ENCODE measurements at places on chromosomes 7 and 10.

- no peak for DNase-seq
These were observed 23.9 kb upstream of the DNAJB6 start for GRCh38 chr7:157312941-157313340.

DNA sequence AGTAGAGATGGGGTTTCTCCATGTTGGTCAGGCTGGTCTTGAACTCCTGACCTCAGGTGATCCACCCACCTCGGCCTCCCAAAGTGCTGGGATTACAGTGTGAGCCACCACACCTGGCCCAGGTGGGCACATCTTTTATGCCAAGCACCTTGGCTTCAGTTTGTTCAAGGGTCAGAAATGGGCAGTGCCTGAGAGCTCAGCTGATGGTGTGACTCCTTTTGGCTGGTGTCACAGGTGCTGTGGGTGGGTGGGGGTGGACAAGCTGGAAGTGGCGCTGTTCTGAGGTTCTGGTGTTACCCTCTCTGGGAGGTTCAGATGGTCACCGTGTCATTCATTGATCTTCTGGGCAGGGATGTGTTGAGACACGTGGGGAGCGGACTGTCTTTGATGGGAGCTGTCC lies 11.5 kb downstream of the ADCY1 start:
- DNase-seq = no peak

- no peak for DNase-seq
These were observed 22.8 kb downstream of the C10orf105 start for GRCh38 chr10:71696628-71697326.

- peak; percentile 25 for DNase-seq
These were observed 288.2 kb downstream of the IPMK start for GRCh38 chr10:57979491-57979890.

- no peak for DNase-seq
These were observed 11.6 kb upstream of the CHST15 start for GRCh38 chr10:124105045-124105444.

GRCh38 chr7:2652736-2653060 lies 20.9 kb downstream of the TTYH3 start:
- DNase-seq = no peak

- DNase-seq = peak; percentile 51
These were observed 108.6 kb downstream of the NSUN6 start for GRCh38 chr10:18542832-18543231.

DNA sequence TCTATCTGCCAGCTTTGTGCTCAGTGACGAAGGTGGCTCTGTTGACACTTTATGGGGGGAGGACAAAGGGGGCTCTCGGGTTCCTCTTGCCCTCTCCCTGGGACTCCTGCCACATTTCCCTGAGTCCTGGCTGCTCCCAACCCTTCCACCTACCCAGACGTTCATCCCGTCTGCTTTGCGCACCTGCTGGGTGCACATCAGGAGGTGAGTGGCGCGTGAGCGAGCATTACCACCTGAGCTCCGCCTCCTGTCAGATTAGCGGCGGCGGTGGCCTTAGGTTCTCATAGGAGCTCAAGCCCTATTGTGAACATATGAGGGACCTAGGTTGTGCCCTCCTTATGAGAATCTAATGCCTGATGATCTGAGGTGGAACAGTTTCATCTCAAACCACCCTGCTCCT lies 137.2 kb downstream of the DYNC2I1 start:
- DNase-seq = no peak

- peak; percentile 92 for DNase-seq
These were observed 41.7 kb upstream of the CALD1 start for GRCh38 chr7:134737566-134738345.

GRCh38 chr10:88222881-88223280 lies 359.5 kb downstream of the PTEN start:
- DNase-seq = no peak

DNA sequence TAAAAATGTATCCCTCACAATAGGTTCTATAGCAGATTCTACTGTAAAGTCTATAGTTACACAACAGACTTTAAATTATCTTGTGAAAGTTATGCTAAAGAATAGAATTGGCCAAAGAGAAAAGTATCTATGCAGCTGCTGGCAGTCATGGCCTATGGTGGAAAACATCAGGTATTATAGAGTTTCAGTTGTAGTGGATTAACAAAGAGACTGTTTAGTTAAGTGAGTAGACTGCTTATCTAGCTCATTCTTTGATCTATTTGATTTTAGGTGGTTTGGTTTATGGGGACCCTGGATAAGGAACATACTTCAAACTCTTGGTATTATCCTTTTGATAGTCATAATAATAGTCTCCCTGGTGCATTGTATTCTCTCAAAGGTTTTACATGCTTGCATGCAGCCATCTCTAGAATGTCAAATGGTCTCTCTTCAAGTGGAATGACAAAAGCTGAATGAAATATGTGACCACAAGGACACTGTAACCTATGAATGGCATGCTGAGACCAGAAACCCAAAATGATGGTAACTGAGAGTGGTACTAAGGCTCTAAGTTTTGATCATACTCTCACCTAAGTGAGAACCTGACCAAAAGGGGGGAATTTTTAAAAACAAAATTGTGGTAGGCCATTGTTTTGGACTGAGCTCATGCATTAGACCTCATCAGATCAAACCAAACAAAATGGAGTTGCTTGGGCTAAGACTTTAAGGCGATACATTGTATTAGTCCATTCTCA lies 54.9 kb upstream of the NAMPT start:
- no peak for DNase-seq

GRCh38 chr7:37081436-37081835 lies 357.1 kb upstream of the AOAH start:
- no peak for DNase-seq

DNA sequence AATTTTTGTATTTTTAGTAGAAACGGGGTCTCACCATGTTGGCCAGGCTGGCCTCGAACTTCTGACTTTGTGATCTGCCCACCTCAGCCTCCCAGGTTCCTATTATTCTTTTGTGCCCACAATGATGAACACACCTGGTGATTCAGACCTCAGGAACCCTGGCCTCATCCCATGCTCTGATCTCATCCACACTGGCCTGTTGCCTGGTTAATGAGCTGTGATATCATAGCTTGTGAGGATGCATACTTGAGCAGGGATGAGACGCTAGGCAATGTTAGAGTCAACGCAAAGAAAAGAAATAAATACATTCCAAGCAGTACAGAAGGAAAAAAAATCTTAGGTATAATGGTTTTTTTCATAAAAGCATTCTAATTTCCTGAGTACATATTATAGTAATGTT lies 82.4 kb upstream of the RNF32 start:
- peak; percentile 7 for DNase-seq

GRCh38 chr10:128211064-128211504 lies 84.9 kb upstream of the MKI67 start:
- DNase-seq = no peak

DNA sequence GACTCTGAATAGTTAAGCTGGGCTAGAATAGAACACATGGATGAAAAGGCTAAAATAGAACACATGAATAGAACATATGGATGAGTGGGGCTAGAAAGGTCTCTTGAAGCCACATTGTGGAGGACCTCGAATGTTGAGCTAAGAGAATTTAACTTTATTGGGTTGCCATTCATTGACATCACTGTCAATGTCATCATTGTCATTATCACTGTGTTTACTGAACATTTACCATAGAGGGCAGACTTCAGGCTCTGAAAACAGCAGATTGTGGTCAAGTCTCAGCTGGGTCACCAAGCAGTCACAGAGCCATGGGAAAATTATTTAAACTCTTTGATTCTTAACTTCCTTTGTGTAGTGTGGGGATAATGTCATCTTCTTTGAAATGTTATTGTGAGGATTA lies 80.4 kb downstream of the WDFY4 start:
- no peak for DNase-seq

DNA sequence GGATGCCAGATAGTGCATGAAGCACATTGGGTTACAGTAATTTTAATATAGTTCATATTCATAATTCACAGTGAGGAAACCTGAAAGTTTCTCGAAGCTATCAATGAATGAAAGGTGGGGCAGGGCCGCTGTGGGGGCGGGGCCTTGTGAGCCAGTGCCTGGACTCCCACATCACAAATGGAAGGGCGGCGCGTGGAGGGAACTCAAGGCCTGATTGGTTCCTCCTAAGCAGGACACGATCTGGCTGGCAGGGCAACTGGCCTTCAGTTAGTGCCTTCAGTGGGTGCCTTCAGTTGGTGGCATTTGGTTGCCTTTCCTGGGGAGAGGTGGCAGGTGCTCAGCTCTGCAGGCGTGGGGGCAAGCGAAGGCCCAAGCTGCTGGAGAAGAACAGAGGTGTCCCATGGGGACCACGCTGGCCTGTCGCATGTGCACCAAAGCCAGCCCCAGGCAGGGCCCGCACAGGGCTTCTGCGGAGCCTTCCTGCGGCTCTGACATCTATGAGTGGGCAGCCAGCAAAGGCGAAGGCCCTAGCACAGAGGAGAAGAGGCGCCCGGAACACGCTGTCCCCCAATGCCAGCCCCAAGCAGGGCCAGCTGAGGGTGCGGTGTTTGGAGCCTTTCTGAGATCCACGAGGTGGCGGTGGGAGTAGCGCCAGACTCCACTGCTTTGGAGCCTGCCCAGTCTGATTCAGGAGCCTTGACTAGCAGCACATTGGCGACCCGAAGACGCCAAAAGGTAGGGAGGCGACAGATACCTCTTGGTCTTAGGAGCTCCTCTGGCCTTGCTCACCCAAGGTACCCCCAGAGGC lies 118.0 kb upstream of the PDSS1 start:
- no peak for DNase-seq

- DNase-seq = no peak
These were observed 292.4 kb downstream of the GATA3 start for GRCh38 chr10:8346861-8347260.

DNA sequence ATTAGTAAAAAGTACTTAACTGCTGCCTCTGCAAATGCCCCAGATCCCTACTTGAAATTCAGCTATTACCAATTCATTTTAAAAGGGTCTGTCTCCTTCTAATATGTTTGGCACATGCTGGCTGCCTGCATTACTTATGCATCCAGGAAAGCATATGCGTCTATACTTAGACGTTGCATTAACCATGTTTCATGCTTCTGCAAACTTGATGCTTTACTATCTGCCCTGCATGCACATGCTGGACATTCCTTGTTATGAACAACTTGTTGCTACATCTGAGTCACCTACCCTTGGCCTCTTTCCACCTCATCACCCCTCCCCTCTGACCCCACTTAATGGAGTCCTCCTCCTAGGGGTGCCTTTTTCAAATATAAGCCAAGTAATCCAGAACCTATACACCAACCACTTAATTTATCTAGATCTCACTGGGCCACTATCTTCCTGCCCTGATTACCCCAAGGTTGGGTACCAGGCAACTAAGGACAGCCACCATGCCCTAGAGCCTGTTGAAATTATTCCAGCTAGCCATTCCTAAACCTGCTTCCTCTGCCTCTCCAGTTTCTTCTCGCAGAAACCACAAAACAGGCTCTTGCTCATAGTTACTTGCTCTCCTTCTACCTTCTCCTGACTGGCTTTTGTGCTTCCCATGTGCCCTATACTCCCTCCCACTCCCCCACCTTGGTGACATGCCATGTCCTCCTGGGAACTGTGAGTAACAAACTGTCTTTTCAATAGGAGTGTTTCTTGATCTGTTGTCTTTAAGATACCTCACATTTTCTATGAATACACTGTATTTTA lies 1187.9 kb downstream of the REEP3 start:
- no peak for DNase-seq

- peak; percentile 65 for DNase-seq
These were observed at the start of gene GPR37 for GRCh38 chr7:124765401-124766352. GPR37 (minus strand) TSS chr7:124765792; CDS start chr7:124764976, 816 bp downstream.

DNA sequence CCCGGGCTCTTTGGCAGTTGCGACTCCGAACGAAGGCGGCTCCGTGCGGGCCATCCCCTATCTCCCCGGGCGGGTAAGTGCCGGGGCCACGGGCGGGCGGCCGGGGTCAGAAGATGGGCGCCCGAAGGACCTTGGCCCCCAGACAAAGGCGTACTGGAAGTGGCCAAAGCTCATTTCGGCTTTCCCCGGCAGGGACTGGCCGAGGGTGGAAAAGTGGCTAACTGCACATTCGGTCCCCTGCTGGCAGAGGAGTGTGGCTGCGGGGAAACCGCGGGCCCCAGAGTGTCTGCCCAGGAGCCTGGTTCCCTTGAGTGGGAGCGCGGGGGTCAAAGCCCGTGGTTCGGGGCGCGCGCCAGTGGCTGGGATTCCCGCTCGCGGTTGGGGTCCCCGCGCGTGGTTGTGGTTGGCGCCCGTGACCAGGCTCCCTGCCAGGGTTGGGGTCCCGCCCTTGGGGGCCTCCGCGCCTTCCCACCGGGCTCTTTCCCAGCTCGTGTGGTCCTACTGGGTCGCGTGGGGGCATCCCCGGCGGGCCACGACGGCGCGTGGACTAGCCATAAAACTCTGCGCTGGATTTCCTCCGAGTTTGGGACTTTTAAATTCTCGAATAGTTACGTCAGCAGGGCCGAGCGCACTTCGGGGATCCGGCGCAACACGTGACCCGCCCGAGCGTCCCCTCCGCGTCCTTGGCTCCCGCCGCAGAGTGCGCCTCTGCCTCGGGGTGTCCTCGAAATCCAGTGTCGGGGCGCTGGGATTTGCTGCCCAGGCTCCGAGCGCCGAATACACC lies 124.4 kb downstream of the TACC2 start:
- peak; percentile 64 for DNase-seq

GRCh38 chr7:85471307-85471706 lies 284.5 kb upstream of the SEMA3D start:
- DNase-seq = no peak

GRCh38 chr7:16063716-16064675 lies 357.3 kb downstream of the CRPPA start:
- peak; percentile 83 for DNase-seq

GRCh38 chr10:71250405-71250804 lies 38.0 kb downstream of the UNC5B start:
- DNase-seq = peak; percentile 63

- DNase-seq = no peak
These were observed 75.4 kb downstream of the ADARB2 start for GRCh38 chr10:1661859-1662437.

DNA sequence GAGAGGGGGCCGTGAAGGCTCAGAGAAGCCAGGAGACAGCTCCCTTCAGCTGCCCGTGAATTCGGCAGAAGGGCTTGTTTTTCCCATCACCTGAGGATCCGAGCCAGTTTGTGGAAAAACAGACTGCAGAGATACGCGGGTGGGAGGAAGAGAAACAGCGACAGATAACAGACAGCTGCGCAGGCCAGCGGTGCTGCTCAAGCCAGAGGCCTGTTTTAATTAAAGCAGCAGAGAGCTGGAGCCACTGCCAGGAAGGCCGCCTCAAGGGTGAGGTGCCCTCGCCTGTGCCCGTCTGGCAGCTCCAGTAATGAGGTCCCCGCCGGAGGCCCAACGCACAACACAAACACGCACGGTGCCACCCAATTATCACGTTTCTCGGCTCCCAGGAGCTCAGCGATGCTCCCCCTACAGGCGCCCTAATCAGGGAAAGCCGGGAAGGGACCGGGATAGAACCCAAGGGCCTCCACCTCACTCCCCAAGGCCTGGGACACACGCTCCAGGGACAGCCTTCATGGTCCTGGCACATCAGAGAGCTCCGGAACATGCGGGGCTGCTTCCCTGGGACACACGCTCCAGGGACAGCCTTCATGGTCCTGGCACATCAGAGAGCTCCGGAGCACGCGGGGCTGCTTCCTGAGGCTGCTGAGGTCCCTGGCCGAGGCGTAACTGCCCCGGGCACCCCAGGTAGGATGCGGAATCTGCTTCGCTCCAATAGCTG lies 60.6 kb upstream of the DNAAF5 start:
- DNase-seq = no peak
